Natural killer cell treated with Interleukin-12 subunit alpha and Interleukin-12 subunit beta and Interleukin-15 and Interleukin-18, amount 100 ng/mL, for 72 hours (primary cell): ENCODE measurements at places on chromosomes 7 and 10. TPM values are rescaled to one million over a fixed set of nuclear protein-coding genes. Genes with fewer than 3 reads are reported as not detected.

The COL28A1 gene
- not detected for total RNA-seq

The DENND11 gene
- total RNA-seq, result 24.7 TPM

The BTRC gene
- 13.5 TPM for total RNA-seq

The ZNF117 gene
- 8.0 TPM for total RNA-seq

The FKBP9 gene
- total RNA-seq, result 0.74 TPM

The HOXA2 gene
- not detected for total RNA-seq

The C10orf67 gene
- not detected for total RNA-seq

The ZNF777 gene
- total RNA-seq, result 12.8 TPM

The PRRT4 gene
- not detected for total RNA-seq

The CYP17A1 gene
- not detected for total RNA-seq

The LRRC18 gene
- not detected for total RNA-seq
